CD8-positive, alpha-beta memory T cell (primary cell): ENCODE measurements at places on chromosomes 4 and X.

DNA sequence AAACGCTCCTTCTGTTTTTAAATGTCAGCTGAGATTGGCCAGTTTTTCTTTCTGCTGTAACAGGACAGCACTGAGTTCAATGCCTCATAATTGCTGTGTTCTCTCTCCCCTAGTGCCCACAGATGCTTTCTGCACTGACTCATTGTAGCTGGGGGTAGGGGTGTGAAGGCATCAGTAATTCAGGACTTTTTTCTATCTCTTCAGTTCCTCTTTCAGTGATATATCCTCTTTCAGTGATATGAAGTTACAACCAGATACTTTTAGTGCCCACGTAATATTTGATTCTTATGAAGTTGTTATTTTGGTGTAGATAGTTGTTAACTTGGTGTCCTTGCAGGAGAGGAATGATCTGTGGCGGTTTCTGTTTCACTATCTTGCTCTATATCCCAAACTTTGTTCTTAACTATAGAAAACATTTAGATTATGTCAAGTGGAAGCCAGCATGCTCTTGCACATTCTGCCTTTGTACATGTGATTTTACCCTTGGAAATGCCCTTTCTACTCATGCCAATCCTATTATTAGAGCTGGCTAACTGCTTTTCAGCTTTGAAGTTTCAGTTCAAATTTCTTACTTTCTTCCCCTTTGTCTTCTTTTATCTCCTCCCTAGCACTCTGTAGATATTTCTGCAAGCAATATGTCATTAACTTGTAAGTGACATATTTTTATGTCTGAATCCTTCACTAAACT, 1258.4 kb downstream of the FAM133A start:
- no peak for DNase-seq

- no peak for DNase-seq
These were observed 663 bp upstream of the USP53 start for GRCh38 chr4:119211867-119212233.

DNA sequence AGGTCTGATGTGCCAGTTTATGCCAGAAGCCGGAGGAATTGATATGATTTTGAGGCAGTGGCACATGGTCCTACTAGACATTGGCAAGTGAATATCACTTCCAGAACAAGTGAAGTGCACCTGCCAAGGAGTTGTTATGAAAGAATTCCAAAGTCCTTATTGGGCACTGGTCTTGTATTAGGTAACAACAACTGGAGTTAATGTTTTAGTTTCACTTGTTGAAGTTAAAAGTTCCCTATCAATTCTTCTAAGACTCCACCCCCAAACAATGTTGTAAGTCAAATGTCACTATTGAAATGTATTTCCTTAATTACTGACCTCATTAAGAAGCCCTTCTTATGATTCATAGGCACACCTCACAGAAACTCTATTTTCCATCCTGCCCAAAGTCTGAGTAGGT, 3.1 kb downstream of the TET2 start:
- no peak for DNase-seq

DNA sequence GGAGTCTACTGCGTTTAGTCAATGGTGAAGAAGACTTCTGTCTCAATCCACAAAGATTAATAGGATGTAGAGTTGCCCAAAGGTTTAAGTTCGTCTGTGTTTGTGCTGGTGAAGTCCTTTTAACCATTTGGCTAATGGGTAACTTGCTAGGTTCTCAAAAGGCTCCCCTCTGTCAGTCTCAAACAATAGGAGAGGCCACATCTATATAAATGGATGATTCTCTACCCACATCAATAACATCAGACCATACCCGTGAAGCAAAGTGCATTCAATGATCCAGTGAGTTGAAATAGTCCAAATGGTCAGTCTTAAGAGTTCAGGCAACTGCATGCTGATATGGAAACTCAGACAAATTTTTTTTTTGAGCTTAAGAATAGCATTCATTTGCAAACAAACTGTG, 28.1 kb downstream of the RS1 start:
- no peak for DNase-seq

- DNase-seq: no peak
These were observed 625.9 kb downstream of the CCSER1 start for GRCh38 chr4:90753068-90753467.

DNA sequence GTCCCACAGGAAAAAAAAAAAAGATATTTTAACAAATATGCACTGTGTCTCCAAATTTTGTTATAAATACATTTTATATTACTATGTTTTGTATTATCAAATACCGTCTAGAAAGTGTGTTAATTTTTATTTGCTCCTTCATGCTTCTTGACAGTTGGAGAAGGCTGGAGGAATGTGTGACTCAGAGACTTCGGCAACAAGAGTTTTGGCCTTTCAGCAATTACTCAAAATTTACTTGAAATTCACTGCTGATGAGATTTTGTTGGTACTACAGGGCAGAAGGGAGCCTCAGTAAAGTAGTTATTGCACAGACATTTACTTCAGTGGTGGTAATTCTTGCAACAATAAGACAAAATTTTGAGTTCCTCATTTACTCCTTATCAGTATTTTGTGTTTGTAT, 2164.0 kb downstream of the PCDH7 start:
- DNase-seq: no peak

- DNase-seq: no peak
These were observed 69.4 kb upstream of the KIT start for GRCh38 chr4:54588404-54588803.

DNA sequence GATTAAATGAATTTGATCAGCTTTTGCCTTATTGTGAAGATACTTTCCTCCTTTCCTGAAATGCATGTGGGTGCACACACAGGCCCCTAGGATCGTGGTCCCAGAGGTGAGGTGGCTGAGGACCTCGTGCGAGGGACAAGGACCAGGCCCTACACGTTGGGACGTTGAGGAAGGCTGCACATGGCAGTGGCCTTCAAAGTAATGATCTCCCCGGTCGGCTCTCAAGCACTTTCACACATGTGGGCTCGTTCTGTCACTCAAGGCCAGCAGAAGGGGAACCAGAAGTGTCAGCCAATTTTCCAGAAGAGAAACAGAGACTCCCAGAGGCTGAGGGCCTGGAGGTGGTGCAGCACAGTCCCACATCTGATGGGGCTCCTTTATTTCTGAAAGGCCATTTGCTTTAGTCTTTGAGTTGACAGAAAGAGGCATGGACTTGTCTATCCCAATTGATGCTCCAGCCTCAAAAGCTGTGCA, 196.8 kb downstream of the AFAP1 start:
- no peak for DNase-seq

DNA sequence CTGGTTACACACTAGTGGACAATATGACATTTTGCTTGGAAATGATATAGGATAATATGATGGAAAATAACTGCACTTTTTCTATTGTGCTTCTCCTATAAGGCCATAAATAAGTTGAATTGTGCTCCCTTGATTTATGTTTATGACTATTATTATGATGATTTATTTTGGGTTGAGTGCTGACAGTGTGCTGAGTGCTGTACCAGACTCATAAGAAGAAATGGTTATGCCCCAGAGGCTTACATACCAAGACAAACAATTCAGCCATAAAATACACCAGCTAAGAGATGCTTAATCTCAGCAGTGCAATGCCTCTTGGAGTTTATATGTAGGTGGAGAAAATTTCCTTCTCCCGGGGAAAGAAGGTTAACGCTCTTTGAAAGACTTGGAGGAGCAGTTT, 199.8 kb upstream of the NOCT start:
- no peak for DNase-seq

DNA sequence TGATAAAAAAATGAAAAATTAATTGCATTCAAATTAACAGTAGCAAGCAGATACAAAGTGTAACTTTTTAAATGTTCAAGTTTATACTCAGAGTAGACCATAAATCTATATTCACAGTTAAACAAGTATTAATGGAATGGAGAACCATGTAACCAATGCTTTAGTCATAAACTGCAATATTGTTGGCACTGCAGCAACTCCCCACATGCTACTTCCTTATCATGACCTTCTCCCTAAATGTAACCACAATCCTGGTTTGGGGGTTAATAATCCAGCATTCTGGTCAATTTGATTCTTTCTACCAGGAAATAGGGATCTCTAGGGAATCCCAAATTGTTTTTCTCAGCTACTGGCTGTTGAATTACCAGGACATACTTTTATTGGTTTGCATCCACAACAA, 223.9 kb upstream of the DCAF8L1 start:
- DNase-seq: no peak

GRCh38 chr4:97867557-97868091, 275.7 kb downstream of the STPG2 start:
- DNase-seq: no peak

GRCh38 chr4:4425696-4426095, 38.8 kb downstream of the NSG1 start:
- DNase-seq: no peak

- DNase-seq: no peak
These were observed 2.4 kb downstream of the OTUD4 start for GRCh38 chr4:145177906-145178538.

DNA sequence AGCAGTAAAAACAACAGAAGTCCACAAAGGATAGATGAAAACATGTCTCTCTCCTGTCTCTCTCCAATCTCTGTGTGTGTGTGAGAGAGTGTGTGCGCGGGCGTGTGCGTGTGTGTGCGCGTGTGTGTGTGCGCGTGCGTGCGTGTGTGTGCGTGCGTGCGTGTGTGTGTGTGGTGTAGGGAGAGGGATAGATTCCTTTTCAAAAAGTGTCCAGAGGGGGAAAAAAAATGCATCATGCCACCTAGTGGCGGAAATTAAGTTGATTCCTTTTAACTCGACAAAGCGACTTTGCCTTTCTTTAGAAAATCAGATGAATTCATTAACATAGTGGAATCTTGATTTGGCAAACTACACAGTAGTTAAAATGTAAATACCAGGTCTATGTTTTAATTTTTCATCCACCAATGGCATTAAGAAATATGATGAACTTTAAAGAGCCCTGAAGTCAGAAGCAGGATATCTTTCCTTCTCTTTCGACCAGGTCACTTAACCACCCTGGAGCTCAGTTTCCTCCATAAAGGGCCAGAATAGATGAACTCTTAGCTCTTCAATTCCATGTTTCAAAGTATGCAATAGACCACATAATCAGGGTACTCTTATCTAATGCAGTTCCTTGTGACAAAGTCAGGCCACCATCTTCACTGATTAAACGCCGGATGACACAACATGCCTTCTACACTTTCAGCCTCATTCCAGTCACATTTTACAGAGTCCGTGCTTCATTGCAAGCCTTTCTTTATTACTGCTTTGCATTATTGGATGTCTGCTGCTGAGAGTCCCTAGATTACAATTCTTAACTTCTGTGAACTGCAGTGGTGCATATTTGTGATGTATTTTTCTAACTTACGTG, 162.8 kb downstream of the FBXO8 start:
- no peak for DNase-seq

DNA sequence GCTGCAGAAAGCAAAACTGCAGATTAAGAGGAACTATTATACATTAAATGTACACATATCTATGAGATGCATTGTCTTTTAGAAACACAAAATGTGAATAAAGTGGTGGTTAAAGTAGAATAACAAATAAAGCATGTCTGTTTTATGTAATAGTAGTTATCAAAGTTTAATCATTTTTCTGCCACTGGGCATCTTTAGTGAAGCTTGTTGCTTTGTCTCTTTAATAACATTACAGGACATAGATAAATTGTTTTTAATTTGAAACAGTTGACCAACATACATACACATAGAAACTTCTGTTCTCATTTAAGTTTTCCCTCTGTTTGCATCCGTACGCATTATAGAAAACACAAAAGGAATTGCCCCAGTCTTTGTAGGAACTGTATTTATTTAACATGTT, 1700.0 kb upstream of the ADGRL3 start:
- DNase-seq: no peak

- no peak for DNase-seq
These were observed 339.8 kb downstream of the BCOR start for GRCh38 chrX:39757971-39758370.

DNA sequence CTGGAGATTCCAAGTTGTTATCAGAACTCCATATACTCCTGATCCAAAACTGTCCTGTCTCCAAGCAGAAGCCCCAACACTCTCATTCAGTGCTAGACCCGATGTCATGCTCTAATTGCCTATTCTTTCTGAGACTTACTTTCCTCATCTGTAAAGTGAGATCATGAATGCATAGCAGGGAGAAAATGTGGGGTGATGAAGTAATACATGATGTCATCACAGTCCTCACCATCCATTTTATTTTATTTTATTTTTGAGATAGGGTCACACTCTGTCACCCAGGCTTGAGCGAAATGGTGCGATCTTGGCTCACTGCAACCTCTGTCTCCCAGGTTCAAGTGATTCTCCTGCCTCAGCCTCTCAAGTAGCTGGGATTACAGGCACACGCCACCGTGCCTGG, 1554.0 kb upstream of the ADGRL3 start:
- DNase-seq: no peak

DNA sequence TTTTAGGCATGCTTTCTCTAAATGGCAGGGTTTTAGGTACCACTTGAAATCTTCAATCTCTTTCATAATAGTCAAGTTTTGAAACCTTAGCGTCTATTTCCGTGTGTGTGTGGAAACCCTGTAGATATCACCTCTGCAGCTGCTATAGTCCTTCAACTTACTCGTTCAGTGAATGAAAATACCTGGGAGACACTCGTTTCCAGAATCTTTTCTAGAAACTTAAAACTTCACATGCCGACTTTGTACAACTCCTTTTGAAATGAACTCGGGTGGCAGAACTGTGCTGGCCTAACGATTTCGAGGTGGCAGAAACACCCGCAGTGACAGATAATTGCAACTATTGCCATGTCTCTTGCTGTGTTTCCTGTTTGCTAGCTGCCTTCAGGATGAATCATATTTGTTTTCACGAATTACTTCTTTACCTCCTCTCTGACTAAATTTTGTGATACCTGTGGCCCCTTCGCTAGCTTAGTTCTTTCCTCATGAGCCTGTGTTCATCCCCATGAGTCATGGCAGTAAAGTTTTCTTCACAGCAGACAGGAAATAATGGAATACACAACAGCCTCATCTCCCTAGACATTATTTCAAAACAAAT, 104.7 kb upstream of the SMIM10 start:
- DNase-seq: no peak

- no peak for DNase-seq
These were observed 285.9 kb downstream of the GBA3 start for GRCh38 chr4:22978656-22979055.

DNA sequence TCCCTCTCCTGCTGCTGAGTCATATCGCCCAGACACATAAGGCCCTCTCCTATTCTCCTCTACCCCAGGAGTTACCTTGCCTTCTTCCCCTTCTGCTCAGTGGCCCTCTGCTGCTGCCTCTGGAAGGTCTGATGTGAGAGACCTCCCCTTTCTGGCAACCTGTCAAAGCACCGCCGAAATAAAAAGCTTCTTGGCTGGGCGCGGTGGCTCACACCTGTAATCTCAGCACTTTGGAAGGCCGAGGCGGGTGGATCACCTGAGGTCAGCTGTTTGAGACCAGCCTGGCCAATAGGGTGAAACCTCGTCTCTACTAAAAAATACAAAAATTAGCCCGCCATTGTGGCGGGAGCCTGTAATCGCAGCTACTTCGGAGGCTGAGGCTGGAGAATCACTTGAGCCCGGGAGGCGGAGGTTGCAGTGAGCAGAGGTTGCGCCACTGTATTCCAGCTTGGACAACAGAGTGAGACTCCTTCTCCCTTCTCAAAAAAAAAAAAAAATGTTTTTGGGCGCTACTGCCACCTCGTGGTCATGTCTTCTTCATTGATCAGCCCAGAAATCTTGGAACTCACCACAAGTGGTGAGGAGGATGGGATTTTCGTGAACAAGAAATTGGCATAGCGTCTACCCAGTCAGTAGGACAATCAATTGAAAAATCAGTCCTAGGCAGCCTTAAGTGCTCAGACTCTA, 8.6 kb upstream of the ZXDA start:
- peak; percentile 25 for DNase-seq

GRCh38 chr4:105707782-105708180, 708 bp downstream of the INTS12 start:
- DNase-seq: no peak
